ENCODE measurements at places on chromosomes 1 and 21.

DNA sequence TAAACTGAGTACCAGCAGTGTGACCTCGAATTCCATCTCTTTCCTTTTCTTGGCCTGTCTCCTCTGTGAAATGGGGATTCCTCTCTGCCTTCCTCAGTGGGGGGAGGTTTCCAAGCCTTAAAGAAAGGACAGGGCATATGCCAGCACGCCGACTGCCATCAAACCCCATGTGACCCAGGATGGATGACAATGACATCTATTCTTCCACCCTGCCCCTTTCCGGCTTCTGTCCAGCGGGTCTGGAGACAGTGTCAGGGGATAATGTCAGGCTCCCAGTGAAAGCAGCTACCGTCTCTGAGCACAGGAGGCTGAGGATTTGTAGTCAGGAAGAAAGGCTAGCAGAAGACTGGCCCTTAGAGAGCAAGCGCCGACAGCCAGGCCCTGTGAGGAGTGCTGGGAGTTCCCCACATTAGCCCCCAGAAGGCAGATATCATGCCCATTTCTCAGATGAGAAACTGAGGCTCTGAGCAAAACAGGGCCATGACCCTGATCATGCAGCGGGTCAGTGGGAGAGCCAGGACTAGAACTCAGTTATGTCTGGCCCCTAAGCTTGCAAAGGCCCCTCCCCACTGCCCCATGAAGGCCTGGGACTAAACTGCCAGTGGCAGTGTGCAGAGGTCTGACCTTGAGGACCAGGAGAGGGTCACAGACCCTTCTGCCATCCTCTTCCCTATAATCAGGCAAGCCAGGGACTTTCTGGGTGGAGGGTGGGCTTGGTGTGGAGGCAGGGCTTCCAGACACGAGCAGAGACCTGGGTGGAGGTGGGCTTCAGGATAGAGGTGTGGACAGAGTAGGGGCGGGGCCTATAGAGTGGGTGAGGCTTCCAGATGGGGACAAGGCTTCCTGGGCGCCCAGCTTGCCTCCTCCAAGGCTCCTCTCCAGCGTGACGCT lies 30.1 kb downstream of the CDCA8 start:
- no peak for DNase-seq

- no peak for DNase-seq
Observed at GRCh38 chr1:169624122-169624521, 5.8 kb downstream of the SELP start.

GRCh38 chr1:225950905-225951497 lies 10.0 kb upstream of the LEFTY2 start:
- DNase-seq = no peak

- no peak for DNase-seq
Observed at GRCh38 chr1:31102501-31102950, 37.0 kb upstream of the PUM1 start.

DNA sequence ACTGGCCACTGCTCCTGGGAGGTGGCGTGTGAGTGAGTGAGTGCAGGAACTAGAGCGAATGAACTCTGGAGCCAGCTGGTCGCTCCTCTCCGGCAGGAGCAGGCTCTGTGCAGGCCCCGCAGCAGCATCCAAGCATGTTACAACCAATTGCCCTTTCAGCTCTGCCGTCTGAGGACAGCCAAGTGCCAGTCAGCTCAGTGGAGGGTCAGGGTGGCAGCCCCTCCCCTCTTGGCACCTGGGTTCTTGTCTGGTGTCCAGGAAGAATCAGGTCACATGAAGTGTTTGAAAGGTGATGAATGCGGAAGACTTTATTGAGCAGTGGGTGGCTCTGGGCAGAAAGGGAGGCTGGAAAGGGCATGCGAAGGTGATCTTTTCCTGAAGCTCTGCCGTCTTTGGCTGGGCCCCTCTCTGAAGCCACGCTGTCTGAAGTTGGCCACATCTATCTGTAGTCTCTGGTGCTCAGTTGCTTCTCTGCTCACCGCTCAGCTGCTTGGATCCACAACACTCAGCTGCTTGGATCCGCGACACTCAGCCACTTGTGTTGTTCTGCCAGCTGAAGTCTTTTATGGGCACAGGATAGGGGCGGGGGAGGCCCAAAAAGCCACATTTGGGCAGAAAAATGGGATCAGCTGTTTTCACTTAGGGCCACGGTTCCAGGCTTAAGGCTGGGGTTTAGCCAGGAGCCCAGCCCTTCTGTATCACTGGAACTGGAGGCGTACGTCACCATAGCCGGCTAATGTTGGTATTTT lies 139.8 kb downstream of the ADSS2 start:
- DNase-seq = no peak

DNA sequence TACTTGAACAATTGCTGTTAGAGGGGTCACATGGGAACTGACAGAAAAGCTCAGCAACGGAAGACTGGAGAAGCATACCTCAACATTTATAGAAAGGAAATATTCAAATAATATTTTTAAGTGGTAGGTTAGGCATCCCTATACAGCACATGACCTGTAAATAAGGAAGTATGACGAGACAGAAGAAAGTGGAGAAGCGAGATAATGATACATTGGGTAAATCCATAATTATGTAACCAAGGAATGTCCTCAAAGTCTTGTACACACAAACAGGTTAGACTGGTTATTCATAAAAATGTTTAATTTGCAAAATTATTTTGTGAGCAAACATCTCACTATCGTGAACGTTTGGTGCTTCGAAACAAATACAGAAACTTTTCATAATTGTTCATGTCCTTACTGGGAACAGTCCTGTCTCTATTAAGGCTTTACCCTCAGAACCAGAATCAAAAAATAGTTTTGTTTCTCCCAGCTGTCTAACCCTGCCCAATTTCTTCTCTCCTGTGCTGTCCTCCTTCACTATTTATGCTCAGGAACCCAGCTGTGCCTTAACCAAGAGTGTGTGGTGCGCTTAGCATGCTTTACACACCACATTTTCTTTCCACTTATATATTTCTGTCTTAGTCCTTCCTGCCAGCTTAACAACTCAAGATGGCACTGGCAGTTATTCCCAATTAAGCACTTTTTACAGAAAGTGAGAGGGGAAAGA lies 10.2 kb downstream of the KMO start:
- DNase-seq = no peak

GRCh38 chr1:3519301-3519885 lies 64.9 kb downstream of the ARHGEF16 start:
- DNase-seq = no peak

GRCh38 chr1:154982341-154982740 lies 803 bp upstream of the FLAD1 start:
- DNase-seq = no peak

DNA sequence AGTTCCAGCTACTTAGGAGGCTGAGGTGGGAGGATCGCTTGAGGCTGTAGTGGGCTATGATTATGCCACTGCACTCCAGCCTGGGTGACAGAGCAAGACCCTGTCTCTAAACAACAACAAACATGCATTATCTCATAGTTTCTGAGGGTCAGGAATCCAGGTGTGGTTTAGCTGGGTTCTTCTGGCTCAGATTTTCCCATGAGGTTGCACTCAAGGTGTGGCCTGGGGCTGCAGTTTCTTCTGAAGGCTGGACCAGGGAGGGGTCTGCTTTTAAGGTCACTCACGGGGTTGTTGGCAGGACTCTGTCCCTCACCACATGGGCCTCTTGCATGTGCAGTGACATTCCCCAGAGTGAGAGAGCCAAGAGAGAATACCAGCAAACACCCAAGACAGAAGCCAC lies 77.0 kb downstream of the EPHB2 start:
- no peak for DNase-seq

- peak; percentile 82 for DNase-seq
Observed at GRCh38 chr1:168386949-168387586, 106.4 kb downstream of the TBX19 start.

DNA sequence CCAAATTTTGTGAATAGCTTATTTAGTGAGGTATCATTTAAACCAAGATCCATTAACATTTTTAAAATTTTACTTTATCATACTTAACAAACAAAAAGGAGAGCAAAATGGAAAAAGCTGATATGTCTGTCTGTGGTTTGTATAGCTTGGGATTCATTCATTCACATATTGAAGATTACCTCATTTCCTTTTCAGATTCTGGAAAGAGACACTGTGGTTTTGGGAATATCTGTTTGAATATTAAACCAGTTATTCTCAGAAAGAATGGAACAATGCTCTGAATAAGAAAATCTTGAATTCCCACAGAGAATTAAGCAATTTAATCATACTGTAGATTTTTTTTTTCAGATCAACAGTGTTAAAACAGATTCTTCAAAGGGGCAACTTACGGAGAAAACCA lies 93.8 kb upstream of the PRDX6 start:
- DNase-seq = no peak

GRCh38 chr1:37171691-37172090 lies 137.4 kb upstream of the GRIK3 start:
- DNase-seq = no peak

DNA sequence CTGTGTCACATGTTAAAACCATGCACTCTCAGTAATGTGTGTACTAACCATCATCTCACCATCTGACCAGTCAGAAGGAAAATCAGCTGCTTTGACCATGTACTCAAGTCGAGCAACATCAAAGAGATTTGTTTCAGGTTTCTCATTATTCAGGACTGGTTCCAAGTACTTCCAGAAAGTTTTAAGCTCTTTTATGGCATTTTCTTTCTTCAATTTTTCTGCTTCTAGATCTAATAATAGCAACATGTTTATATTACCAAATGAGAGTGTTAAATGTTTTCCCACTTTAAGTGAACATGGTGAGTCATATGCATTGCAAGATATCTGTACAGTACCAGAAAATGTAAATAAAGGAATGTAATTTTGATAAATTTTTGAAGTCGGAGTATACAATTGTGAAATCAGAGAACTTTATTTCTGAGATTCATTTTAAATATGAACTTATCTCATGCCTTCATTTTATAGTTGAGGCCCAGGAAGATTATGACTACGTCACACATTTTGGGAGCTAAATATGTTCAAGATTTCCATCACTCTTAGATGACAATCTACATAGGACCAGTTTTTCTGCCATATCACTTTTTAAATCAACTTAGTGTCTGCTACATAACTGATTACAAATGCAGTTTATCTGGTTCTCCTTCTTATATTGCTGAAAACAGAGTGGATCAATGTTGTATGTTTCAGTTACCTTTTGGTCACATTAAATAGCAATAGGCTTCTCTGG lies 87.2 kb downstream of the SPAG17 start:
- DNase-seq = no peak

DNA sequence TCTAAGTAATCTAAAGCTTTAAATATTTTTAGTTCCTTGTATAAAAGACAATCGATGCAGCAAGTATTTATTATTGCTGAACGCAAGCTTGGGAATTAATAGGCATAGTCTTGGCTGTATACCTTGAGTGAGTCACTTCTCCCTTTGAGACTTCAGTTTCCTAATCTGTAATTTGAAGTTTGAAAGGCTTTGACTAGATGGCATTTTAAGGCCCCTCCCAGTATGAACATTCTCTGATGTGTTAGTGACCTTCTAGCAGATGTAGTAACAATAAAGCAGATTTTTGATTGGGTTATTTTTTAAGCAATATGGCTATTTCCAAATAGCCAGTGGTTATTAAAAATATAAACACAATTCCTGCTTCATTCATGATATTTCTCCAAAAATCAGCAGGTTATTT lies 58.2 kb downstream of the DUSP10 start:
- DNase-seq = no peak

- no peak for DNase-seq
Observed at GRCh38 chr1:6958407-6959030, 173.3 kb downstream of the CAMTA1 start.

GRCh38 chr1:212667223-212668139 lies 32.2 kb downstream of the BATF3 start:
- DNase-seq = no peak

- no peak for DNase-seq
Observed at GRCh38 chr1:54126271-54126815, 26.5 kb downstream of the CDCP2 start.

- DNase-seq = no peak
Observed at GRCh38 chr1:65209005-65209885, 61.2 kb downstream of the AK4 start.

- DNase-seq = no peak
Observed at GRCh38 chr1:104264521-104264920, 514.8 kb downstream of the AMY1C start.

DNA sequence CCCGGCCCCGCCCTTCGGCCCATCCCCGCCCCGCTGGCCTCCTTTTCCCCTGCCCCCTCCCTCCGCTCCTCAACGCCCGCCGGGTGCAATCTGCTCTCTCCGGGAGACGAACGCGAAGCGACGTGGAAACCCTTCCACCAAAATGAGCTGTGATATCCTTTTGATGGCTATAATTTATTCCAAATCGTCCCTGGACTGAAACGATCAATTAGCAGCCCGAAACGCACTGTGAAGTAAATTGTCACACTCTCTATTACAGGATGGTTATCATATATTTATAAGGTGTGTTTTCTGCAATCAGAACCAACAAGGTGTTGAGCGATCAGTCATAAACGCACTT lies 134.6 kb upstream of the BARHL2 start:
- DNase-seq = no peak

GRCh38 chr1:212035835-212036605 lies 472 bp downstream of the DTL start:
- no peak for DNase-seq

DNA sequence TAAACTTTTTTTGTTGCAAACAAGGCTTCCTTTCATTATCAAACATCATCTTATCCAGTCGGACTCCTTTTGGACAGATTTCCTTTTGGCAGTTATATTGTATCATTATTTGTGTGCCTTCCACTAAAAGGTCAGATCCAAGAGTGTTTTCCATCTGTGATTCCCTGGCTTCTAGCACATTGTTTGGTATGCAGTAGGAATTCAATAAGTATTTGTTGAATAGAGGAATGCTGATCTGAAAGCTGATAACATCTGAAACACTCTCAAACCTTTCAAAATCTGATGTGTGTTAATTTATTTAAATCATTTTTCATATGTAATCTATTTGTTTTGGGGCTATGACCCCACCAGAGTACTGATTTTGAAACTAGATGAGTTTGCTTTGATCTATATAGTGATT lies 39.0 kb downstream of the NDC1 start:
- DNase-seq = no peak

Data from activated naive CD8-positive, alpha-beta T cell treated with anti-CD3 and anti-CD28 coated beads for 36 hours (primary cell).